Adrenal gland (tissue), 19 donors: ENCODE measurements at places on chromosomes 3 and 15. TPM values are rescaled to one million over a fixed set of nuclear protein-coding genes. Genes with fewer than 3 reads are reported as not detected.

- no peaks in the 10 kb centered on the region for H3K4me1 ChIP-seq
- DNase-seq, result peak; percentile 25
Observed at GRCh38 chr3:69855436-69856162, 116.3 kb downstream of the MITF start.

DNA sequence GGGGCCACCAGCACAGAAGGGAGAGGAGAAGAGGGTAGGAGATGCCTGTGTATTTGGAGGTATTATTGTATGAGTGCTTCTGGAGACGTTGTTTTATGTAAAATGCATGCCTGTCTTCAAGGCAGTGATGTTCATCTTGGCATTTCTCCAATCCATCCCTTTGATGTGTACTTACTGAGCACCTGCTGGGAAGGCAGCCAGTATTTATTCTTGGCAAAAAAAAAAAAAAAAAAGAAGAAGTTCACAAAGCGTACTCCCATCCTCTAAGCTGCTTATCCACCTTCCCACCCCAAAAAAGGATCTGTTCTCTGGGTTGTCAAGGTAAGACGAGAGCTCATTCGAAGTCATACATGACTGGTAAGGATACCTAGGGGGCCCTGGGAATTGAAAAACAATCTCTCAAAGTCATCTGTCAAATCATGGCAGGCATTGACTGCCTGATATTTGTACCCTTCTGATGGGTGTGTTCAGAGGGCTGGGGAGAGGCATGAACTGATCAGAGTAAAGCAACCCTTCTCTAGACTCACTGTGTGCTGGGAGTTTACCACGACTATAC is 30.0 kb upstream of the SLC6A1 start:
- no peak overlapping the region for H3K27ac ChIP-seq
- no peak for DNase-seq
- no peaks in the 10 kb centered on the region for H3K36me3 ChIP-seq
- H3K4me1 ChIP-seq, result no peaks in the 10 kb centered on the region
- no peaks in the 10 kb centered on the region for H3K27me3 ChIP-seq

- no peaks in the 10 kb centered on the region for H3K27me3 ChIP-seq
- no peak overlapping the region for H3K27ac ChIP-seq
- H3K36me3 ChIP-seq, result no peaks in the 10 kb centered on the region
- peaks cover 9% of the 10 kb centered on the region for H3K4me1 ChIP-seq
- H3K4me3 ChIP-seq, result peak overlapping the region; percentile 46
- DNase-seq, result peak; percentile 62
Observed at GRCh38 chr15:51751697-51752683, 593 bp downstream of the TMOD2 start.

DNA sequence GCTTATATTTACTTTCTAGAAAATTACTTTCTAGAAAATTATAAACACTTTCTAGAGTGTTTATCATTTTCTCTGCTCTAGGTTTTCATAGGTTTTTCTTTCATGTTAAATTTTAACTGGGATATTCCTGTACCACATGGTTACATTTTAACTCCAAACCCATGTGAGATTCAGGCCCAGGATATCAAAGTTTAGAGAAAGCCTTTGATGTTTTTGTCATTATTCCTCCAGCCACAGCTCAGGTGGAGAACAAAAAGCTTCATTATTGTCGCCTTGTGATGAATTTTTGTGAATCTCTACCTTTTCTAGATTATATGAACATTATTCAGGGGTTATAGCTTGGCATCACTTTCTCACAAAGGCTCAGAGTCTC is 816.0 kb downstream of the SQOR start:
- no peak overlapping the region for H3K27ac ChIP-seq
- DNase-seq, result no peak
- H3K4me1 ChIP-seq, result no peaks in the 10 kb centered on the region
- no peaks in the 10 kb centered on the region for H3K27me3 ChIP-seq
- no peaks in the 10 kb centered on the region for H3K36me3 ChIP-seq

- H3K36me3 ChIP-seq, result peaks cover 51% of the 10 kb centered on the region
- H3K27ac ChIP-seq, result peak overlapping the region; percentile 36
- peaks cover 17% of the 10 kb centered on the region for H3K4me1 ChIP-seq
Observed at GRCh38 chr15:80182611-80183261, 29.9 kb downstream of the FAH start.

GRCh38 chr3:39062180-39062579 is 10.4 kb downstream of the WDR48 start:
- H3K27ac ChIP-seq, result no peak overlapping the region
- no peak for DNase-seq
- no peaks in the 10 kb centered on the region for H3K36me3 ChIP-seq
- H3K27me3 ChIP-seq, result no peaks in the 10 kb centered on the region
- H3K4me3 ChIP-seq, result no peak overlapping the region

GRCh38 chr3:158026236-158026635 is 80.0 kb downstream of the SHOX2 start:
- no peaks in the 10 kb centered on the region for H3K27me3 ChIP-seq
- H3K4me3 ChIP-seq, result no peak overlapping the region
- no peak for DNase-seq
- no peak overlapping the region for H3K27ac ChIP-seq
- no peaks in the 10 kb centered on the region for H3K4me1 ChIP-seq

DNA sequence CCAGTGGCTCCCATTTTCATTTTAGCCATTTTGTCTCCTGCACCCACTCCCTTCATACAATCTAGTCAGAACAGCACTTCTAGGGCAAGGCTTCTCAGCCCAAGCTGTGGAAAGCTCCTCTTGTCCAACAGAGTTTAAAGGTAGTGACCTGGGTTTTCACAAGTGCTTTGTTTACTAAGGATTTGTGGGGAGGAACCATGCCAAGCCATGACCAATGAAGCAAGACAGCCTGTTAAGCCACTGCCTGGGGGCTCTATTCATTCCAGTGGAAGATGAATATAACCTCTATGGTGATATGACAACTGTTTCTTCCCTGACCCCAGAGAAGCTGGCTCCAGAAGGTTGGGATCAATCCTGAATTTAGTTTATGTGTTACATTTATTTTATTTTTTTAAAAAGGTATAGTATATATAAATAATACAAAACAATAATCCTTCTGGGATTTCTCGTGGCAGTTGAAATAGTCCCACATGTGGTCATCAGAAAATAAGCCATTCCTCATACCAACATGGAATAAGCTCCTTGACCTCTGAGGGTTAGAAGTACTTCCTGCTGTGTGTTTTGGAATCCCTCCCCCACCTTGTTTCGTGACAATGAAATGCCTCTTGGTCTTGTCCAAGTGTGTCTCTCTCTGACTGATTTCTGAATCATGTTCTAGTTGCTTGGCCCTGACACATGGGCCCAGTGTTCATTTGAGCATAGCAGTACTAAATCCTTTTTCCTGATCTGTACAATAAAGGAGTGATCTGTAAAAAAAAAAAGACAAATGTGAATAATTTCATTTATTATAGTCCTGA is 13.3 kb upstream of the THUMPD3 start:
- no peak for DNase-seq
- H3K4me1 ChIP-seq, result no peaks in the 10 kb centered on the region
- H3K36me3 ChIP-seq, result no peaks in the 10 kb centered on the region
- no peaks in the 10 kb centered on the region for H3K27me3 ChIP-seq

DNA sequence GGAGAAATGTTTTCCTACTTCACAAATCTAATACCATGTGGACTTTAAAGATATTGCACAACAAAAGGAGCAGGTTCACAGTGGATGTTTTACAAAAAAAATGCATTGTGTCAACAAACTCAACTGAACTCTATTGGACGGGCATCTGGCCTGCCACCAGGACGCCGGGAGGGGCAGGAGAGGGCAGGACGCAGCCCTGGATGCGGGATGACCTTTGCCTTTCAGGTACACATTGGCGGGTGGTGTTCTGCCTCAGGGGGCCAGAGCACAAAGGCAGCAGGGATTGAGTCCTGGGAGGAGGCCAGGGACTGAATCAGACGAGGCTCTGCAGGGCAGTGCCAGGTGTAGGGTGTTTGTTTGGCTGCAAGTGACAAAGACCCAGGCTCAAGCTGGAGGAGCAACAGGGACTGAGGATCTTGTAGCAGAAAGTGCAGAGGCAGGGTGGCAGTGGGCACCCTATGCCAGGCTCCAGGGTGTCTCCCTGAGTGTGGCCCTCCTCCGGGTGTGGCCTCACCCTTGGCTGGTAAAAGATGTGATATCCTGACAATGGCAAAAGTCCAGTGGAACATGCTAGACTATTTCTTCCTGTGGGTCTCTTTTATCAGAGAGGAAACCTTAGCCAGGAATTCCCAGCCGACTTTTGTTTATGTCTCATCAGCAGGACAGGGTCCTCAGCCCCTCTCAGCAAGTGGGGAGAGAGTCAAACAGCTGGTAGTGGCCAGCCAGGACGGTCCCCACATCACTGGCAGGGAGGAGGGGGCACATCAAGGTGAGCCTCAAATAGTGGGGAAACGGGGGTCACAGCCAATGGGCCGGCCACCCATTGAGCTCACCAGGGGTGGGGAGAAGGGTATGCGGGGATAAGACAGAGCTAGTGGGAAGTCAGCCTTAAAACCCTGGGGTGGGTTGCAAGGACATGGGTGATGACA is 29.7 kb upstream of the KLF13 start:
- H3K27me3 ChIP-seq, result no peaks in the 10 kb centered on the region
- peaks cover 7% of the 10 kb centered on the region for H3K4me1 ChIP-seq
- H3K36me3 ChIP-seq, result no peaks in the 10 kb centered on the region
- DNase-seq, result peak; percentile 13
- H3K27ac ChIP-seq, result no peak overlapping the region

GRCh38 chr15:44668921-44669320 is 5.5 kb upstream of the SPG11 start:
- no peak overlapping the region for H3K27ac ChIP-seq
- H3K4me3 ChIP-seq, result no peak overlapping the region
- H3K27me3 ChIP-seq, result no peaks in the 10 kb centered on the region
- H3K4me1 ChIP-seq, result no peaks in the 10 kb centered on the region
- DNase-seq, result no peak
- H3K36me3 ChIP-seq, result no peaks in the 10 kb centered on the region

DNA sequence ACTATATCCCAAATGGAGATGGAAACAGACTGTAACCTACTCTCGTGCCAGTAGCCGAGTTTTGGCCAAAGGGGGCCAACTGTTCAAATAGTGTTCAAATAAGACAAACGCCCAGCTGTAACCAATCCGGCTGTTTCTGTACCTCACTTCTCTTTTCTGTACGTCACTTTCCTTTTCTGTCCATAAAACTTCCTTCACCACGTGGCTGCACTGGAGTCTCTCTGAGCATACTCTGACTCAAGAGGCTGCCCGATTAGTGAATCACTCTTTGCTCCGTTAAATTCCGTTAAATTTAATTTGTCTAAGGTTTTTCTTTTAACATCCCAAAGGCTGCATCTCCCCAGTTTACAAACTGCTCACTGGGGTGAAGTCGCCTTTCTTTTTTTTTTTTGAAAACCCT is 219.2 kb upstream of the P2RY1 start:
- no peak for DNase-seq
- H3K4me1 ChIP-seq, result no peaks in the 10 kb centered on the region
- no peaks in the 10 kb centered on the region for H3K27me3 ChIP-seq
- no peak overlapping the region for H3K4me3 ChIP-seq

- no peak for DNase-seq
- H3K36me3 ChIP-seq, result peaks cover 3% of the 10 kb centered on the region
- H3K27me3 ChIP-seq, result no peaks in the 10 kb centered on the region
- H3K4me1 ChIP-seq, result no peaks in the 10 kb centered on the region
- H3K27ac ChIP-seq, result no peak overlapping the region
- no peak overlapping the region for H3K4me3 ChIP-seq
Observed at GRCh38 chr15:40543082-40543481, 21.8 kb downstream of the CCDC32 start.

- H3K27me3 ChIP-seq, result no peaks in the 10 kb centered on the region
- H3K4me3 ChIP-seq, result no peak overlapping the region
- DNase-seq, result no peak
- H3K36me3 ChIP-seq, result no peaks in the 10 kb centered on the region
- no peaks in the 10 kb centered on the region for H3K4me1 ChIP-seq
Observed at GRCh38 chr3:42688016-42688415, 2.7 kb downstream of the KLHL40 start.

DNA sequence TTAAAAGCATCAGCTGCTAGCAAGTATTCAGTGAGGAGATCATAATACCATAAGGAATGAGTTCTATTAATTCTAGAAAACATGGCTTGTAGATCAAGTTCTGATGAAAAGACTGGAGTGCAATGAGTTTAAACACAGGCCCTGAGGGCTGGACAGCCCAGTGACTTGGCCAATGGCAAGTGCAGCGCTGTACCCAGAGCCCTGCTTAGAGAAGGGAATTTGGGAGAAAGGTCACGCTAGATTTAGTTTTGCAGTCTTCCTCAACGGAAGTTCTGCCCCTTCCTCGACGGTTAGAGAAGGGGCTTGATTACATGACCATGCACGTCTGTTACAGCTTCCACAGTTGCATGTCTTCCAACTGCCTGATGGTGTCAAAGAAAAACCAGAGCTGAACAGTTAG is 4.0 kb downstream of the TMEM212 start:
- H3K36me3 ChIP-seq, result no peaks in the 10 kb centered on the region
- no peaks in the 10 kb centered on the region for H3K27me3 ChIP-seq
- H3K4me1 ChIP-seq, result peaks cover 12% of the 10 kb centered on the region
- H3K4me3 ChIP-seq, result no peak overlapping the region
- DNase-seq, result no peak

DNA sequence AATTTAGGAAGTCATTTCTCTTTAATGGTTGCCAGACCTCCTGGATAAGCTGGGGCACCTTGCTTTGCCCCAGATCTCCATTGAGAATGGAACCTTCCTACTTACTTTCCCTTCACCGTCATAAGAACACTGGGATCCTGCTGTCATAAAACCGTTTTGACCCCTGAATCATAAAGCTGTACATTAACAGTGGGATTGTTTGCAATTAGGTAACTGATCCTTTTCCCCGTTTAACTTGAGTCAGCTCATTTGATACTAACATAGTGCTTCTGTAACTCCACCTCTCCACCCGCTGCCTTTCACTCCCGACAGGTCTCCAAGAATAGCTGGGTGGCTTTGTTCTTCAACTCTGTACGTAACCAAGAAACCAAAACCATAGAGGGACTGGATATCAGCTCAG is 308.2 kb upstream of the WNT5A start:
- DNase-seq, result no peak
- no peaks in the 10 kb centered on the region for H3K27me3 ChIP-seq
- no peaks in the 10 kb centered on the region for H3K4me1 ChIP-seq

DNA sequence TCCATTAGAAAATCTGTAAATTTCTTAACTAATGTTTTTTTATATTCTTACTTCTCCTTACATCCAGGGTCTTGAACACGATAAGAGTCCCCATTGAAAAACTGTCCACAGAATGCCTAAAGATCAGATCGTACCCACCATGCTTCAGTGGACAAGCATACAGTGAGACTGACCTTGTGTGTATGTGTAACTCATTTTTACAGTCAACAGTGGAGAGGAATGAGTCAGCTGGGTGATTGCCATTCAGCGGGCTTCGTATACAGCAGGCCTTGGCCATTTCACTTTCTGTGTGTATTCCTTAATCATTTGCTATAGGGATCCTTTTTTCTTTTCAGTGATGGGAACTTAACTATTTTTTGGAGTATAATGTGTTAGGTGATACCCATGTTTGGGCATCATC is 10.6 kb downstream of the PARP14 start:
- DNase-seq, result peak; percentile 87

DNA sequence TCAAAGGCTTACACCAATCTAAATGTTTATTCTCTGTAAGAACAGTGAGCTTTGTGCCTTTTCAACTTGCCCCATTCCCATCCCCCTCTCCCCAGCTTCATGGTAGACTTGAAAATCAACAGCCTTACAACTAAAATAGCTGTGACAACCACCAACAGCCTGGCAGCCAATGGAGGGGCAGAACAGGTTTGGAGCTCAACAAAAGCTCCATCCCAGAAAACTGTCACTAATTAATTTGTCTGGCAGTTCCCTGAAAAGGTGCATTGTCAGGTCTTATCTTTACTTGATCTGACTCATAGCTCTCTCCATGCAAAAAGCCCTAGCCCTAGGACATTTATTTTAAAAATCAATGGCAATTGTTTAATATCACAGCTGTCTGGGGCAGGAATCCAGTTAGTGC is 22.6 kb downstream of the MTHFS start:
- DNase-seq, result no peak
- H3K4me1 ChIP-seq, result no peaks in the 10 kb centered on the region
- no peaks in the 10 kb centered on the region for H3K27me3 ChIP-seq
- no peaks in the 10 kb centered on the region for H3K36me3 ChIP-seq
- H3K4me3 ChIP-seq, result no peak overlapping the region

RBPMS2 gene
- total RNA-seq, result not detected

CGNL1 gene
- total RNA-seq, result 26.3 TPM

CHRD gene
- total RNA-seq, result 23.8 TPM
